ENCODE measurements at places on chromosomes 11 and 22.
A peak's percentile ranks its signal among the peaks of the same experiment; 100 is the strongest.

- no peak for DNase-seq
Observed at GRCh38 chr11:15473954-15474837, 359.5 kb downstream of the INSC start.

DNA sequence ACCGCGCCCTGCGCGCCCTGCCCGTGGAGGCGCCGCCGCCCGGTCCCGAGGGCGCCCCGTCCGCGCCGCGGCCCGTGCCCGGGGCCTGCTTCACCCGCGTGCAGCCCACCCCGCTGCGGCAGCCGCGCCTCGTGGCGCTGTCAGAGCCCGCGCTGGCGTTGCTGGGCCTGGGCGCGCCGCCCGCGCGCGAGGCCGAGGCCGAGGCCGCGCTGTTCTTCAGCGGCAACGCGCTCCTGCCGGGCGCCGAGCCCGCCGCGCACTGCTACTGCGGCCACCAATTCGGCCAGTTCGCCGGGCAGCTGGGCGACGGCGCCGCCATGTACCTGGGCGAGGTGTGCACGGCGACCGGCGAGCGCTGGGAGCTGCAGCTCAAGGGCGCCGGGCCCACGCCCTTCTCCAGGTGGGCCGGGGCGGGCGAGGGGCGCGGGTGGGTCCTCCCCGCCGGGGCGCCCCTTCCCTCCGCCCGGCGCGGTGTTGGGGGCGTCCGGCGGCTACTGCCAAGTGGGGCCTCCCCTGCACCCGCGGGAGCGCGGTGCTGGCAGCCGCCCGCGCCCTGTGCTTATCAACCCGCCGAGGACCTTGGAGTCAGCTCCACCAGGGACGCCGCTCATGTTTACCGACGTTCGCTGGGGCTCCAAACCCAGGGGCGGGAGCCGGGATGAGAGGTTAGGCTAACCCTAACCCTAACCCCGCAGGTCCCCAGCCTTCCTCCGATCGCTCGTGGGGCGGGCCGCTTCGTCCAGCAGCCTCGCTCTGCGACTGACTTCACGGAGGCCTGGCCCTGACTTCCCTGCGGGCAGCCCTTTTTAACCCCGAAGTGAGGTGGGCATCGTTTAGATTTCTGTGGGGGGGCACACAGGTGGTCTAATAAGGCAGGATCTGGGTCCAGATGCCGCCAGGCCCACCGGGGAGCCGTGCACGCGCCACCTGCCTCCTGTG is 649 bp downstream of the SELENOO start:
- DNase-seq, result no peak

- peak; percentile 78 for DNase-seq
Observed at GRCh38 chr11:46889689-46890475, 28.5 kb downstream of the LRP4 start.

DNA sequence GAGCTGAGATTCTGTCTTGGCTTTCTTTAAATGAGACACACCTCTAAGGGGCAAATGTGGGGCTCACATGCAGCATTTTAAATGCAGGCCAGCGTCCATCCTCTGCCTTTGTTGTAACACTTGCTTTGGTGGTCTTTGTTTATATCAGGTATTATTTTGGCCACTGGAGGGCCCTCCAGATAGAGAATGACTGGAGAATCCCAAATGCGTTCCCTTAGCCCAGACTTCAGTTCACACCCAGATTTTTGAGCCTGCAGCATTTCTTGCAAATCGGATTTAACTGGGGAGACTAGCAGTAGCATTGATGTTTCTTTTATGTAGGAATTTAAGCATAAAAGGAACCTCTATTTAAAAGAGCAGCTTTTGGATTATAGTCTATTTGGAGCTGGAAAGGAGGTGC is 200.2 kb upstream of the SORL1-AS1 start:
- no peak for DNase-seq

DNA sequence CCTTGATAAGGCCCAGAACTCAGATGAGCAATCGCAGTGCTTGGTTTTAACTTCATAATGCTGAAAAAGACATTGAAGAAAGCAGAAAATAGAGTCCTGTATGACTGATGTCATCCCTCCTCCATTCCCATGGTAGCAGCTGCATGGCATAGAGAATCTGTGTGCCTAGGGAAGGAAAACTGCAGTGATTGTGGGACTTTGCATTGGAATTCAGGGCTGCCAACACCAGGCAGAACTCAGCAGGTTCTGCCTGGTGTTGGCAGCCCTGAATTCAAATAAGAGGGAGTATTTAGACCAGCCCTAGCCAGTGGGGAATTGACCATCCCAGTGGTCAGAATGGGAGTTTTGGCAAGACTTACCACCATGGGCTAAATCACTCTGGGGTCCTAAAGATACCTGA is 1016.0 kb downstream of the FAM181B start:
- DNase-seq, result no peak

GRCh38 chr11:704781-705645 is 1.0 kb upstream of the EPS8L2 start:
- no peak for DNase-seq

All from common myeloid progenitor, CD34-positive (primary cell).